Islet precursor cell (in vitro differentiated cells): ENCODE measurements at places on chromosomes 3 and 15.

DNA sequence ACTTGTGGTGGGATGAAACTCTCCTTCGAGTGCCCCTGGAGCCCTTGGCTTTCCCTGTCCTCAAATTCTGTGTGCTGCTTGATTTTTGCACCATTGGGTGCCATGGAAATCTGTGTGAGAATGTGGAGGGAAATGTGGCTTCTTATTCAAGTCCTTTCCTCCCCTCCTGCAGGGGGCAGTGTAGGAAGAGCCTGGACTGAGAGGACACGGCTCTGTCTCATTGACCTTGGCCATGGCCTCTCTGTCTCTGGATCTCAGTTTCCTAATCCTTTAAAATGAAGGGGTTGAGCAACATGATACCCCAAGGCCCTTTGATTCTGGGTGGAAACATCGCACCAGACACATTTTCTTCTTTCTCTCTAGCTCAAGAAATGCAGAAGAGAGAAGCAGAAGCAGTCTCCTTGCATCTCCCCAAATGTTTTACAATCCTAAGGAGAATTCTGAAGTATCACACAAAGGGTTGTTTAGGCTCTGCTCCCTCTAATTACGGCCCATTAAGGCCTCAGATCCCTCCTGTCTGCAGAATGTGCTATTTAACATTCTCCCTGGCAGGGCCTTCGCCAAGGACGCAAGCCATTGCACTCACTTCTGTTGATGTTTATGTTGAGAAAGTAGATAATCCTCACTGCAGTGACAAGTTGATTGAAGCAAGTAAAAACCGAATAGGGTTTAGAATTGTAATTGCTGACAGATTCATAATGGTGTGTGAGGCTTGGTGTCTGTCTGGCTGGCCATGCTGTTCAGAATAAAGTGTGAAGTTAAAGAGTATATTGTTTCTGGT is 169.1 kb downstream of the TPRG1 start:
- peak; percentile 89 for DNase-seq

GRCh38 chr3:102449341-102449740 is 14.5 kb downstream of the ZPLD1 start:
- DNase-seq, result no peak

DNA sequence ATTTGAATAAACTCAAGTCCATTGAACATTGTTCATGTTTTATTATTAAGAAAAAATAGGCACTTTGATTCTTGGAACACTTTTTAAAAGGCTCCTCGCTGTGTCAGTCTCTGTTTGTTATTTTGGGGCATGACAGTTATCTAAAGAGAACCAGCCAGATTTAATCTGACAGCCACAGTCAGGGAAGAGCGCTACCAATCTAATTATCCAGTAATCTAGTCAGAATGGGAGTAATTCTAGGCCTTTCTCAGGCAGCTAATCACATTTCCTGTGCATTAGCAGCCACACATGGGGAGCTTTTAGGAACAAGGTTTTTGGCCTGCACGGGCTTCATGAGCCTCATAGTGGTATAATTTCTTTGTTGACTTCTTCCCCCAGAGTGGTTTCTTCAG is 362.2 kb downstream of the RBMS3 start:
- peak; percentile 52 for DNase-seq

GRCh38 chr3:13561967-13562366 is 13.0 kb downstream of the FBLN2 start:
- no peak for DNase-seq

DNA sequence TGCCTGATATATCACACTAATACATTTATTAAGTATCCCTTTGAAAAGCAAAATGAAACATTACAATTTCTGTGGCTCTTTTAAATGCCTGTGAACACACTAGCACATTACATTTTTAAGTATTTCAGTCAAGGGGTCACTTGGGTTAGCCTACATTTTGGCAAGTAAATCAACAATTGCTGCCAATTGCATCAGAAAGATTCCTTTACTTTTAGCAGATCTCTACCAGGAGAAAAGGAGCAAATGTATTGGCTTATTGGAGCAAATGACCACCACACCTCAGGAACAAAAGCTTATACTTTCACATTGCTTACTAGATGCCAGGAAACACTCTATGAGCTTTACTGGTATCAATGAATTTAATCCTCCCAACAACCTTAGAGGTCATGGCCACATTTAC is 947.1 kb downstream of the FHIT start:
- DNase-seq, result no peak

DNA sequence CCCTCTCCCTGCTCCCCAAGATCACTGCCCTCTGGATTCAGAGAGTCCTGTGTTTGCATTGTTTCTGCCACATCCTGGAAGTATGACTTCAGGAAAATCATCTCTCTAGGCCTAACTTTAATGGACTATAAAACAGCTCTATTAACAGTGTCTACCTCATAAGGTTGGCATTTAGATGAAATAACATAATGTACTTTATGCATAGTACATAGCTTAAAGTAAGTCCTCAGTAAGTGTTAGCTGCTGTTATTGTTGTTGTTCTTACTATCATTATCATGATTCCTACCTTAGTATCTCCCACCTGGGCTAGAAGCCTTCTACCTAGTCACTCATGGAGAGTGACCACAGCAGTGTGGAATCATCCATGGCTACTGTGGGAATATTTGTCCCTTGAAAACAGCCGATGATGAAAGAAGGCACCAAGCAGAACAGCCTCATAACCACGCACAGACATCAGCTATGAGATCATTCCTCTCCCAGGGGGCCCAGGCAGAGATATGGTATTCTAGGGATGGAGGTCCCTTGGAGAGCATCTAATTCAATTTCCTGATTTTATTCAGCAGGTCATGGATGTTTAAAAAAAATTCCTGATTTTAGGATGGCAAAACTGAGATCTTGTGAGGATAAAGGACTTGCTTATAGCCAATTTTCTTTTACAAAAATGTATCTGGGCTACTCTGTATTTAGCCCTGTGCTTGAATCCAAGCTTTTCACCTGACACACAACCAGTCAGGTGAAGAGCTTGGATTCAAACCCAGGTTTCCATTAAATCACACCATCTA is 1.9 kb downstream of the FSD2 start:
- no peak for DNase-seq

DNA sequence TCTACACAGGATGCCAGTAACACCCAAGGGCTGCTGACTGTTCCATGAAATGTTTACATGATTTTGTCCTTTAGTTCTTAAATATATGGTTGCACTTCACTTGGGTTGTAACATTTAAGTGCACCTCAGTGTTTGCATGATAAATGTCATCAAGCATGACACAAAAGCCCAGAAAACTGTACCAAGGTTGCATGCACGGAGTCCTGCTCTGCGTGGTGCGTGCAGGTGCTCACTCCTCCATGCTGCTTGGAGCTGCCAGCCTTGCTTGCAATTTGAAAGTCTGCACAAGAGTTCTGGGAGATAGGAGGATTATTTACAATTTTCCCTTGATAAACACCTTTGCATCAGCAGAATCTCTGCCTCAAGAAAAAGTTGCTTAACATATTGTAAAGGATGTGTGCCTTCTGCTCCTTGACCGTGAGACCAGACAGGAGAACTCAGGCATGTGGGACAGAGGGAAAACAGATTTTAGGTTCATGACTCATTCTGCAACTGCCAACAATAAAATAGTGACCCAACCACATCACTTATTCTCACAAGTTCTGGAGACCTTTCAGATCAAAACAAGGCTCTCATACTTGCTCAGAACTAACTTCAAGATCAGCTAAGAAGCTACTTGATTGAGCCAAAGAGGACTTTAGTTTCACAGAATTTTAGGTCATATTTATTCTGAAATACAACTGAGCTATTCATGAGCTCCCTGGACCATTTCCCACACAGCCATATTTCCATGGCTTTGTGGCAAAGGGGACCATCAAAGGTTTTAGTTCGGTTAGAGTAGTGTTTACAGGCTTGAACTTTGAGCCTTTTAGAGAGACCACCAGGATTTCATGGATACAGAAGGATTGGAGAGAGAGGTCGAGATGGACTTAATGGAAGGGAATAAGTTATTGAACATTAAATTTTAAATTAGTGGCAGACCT is 128.4 kb upstream of the ZBED2 start:
- DNase-seq, result no peak

GRCh38 chr15:55457401-55458022 is 49.2 kb downstream of the PIERCE2 start:
- no peak for DNase-seq

DNA sequence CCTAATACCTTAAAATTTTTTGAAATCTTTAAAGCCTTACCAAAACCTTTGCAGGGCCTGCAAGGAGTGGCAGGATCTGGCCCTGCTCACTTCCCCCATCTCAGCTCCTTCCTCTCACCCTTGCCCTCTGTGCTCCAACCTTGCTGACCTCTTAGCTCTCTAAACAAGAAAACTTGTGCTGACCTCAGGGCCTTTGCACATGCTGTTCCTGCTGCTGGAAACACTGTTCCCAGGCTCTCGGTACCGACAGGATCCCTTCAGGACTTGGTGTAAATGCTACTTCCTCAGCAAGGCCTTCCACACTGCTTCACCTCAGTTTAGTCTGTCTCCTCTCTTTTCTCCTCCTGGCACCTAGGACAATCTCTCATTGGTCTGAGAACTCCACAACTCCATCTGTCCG is 155.4 kb upstream of the IQSEC1 start:
- DNase-seq, result no peak

DNA sequence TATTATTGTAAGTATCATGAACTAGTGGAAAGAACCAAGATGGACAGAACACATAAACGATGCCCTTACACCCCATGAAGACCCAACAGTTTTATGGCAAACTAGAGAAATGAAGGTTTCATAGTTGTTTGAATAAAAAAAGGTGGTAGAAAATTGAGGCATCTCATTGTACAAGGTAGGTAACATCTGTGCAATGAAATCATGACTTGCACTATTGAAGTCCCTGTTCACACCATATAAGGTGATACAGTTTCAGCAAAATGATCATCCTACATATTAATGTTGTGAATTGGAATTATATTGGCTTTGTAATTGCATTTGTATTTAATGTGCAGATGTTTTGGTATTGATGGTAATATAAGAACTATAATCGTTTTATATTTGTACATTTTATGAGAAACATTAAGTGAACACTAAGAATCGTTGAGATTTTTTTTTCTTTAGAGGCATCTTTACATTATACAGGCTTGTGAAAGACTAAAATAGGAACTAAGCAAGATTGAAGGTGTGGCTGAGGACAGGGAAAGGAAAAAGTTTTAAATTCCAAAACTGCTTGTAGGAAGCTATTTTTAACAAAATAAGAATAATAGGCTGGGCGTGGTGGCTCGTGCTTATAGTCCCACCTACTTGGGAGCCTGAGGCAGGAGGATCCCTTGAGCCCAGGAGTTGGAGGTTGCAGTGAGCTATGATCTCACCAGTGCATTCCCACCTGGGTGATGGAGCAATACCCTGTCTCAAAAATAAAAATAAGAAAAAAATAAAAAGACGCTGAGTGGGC is 48.5 kb downstream of the CGNL1 start:
- DNase-seq, result no peak

DNA sequence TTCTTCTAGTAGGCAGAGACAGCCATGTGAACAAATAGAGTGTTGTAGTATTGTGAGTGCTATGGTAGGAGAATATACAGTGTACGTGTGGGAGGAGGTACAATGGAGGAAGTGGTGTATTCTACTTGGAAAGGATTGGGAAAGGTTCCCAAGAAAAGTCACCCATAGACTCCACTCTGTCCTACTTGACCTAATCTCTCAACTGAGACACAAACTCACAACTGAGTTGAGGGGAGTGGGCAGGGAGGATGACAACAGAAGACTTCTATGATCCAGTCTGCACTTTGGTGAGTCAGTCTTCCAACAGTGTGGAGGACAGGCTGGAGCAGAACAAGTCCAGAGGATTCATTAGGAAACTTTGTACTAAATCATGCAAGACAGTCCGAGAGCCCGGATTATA is 28.8 kb upstream of the AQP9 start:
- DNase-seq, result no peak

DNA sequence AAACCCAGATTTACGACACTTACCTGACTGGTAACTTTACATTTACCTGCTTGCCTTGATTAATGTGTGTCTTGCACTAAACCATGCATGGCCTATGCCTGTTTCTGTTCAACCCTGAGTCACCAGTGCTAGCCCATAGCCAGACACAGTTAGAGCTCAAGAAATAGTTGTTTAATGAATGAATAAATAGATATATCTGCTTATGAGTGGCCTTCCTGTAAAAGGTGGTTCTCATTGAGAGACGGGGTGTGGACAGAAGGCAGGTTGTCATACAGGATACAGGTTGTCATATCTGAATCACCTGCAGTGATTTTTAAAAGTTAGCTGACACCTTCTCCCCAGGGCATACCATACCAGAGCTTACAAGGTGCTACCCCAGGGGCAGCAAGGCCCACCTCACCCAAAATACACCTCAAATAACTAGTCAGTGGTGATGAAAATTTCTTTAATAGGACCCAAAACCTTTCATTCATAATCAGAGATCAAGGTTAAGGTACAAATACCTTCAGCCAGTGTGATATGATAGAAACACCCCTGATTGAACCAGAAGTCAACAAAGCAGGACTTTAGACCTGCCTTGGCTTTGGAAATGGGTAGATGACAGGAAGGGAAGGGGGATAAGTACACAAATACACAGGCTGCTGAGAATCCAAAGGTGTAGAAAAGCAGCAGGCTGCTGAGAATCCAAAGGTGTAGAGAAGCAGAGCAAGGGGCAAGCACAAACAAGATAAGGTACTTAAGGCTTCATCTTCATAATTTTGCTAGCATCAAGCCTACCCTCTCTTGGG is 45.4 kb upstream of the TSC22D2 start:
- peak; percentile 47 for DNase-seq

GRCh38 chr15:66505430-66505811 is 295 bp downstream of the ZWILCH start:
- DNase-seq, result no peak

DNA sequence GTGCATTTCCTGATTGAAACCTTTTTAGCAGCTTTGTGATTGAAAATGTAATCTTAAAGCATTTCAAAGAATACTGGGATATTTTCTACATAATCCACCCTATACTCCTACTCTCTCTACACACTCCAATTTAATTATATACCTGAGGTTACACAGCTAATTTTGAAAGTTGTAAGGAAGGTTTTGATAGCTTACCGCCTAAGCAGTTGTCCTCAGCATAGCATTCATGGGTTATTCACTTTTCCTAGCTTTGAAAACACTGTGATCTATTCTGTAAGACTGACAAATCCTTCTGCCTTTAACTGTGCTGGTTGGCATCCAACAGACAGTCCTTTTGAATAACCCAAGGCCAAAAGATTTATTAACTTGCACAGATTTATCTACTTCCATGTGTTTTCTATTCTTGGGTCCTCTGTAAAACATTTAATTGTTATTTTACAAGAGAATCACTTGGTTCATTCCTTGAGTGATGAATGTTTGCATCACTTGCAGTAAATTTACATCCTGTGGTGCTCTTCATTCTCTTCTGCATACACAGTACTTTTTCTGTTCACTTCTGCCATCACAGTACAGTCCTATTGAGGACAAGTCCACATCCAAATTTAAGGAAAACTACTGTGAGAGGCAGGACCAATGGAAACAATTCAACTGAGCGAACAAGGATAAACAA is 44.8 kb downstream of the SERPINI1 start:
- DNase-seq, result no peak

- no peak for DNase-seq
These were observed 36.8 kb upstream of the GOLGA6L2 start for GRCh38 chr15:23483821-23484299.

DNA sequence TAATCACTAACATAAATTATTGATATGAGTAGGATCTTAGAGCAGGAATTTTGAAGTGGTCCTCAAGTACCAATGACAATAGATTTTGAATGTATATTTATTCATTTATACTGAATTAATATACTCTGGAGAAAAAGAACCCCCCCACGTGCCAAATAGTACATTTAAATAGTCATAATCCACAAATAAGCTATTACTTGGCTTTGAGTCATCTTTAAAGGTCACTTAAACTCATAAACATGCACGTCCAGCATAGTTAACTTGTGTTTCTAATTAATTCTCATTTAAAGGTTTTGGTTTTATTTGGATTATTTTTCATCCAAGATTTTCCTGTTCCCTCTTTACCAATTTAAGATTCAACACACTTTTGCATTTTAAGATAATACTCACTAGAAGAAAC is 35.1 kb downstream of the FGF7 start:
- DNase-seq, result no peak
